GM04504 (cell line): ENCODE measurements at places on chromosomes 11 and 22.

DNA sequence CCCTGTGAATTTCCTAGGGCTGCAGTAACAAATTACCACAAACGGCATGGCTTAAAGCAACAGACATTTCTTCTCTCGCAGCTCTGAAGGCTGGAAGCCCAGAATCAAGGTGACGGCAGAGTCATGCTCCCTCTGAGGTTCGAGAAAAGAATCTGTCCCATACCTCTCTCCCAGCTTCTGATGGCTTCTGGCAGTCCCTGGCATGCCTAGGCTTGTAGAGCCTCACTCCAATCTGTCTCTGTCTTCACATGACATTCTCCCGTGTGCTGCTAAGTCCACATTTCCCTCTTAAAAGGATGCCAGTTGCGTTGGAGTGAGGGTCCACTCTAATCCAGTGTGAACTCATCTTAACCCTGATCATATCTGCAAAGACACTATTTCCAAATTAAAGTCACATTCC, 116.2 kb downstream of the NECTIN1 start:
- no peak for DNase-seq

- no peak for DNase-seq
Measured at GRCh38 chr11:134682577-134682976, 270.5 kb upstream of the B3GAT1 start.

DNA sequence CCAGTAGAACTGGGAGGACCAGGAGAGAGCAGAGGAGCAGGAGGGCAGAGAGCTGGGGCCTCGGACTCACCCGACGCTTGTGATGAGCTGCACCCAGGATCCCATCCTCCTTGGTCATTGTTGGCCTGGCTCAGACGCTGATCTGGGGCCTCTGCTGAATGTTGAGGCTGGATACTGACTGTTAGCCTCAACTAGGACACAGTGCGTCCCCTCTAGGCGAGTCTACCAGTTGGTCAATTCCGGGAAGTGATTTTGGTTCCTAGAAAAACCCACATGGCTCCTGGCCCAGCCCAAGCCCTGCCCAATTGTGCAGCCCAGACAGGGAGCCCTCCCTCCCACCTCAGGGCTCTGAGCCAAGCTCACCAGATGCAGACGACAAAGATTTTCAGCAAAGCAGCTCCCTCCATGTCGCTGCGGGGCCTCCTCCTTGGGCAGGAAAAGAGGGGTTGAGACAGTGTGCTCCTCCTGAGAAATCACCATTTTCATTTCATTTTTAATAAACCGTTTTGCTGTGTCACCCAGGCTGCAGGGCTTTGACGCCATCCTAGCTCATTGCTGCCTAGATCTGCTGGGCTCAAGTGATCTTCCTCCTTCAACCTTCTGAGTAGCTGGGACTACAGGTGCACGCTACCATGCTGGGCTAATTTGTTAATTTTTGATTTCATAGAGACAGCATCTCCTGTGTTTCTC, at the start of gene APOL4:
TSS of gene APOL4 (minus strand) at position 180 of the 690 bp plus-strand sequence. CDS start at position 105, 75 bp downstream.
- no peak for DNase-seq

- no peak for DNase-seq
Measured at GRCh38 chr11:112612250-112612849, 348.9 kb upstream of the NCAM1 start.

- DNase-seq: no peak
Measured at GRCh38 chr11:119780222-119780953, 51.4 kb upstream of the NECTIN1 start.

DNA sequence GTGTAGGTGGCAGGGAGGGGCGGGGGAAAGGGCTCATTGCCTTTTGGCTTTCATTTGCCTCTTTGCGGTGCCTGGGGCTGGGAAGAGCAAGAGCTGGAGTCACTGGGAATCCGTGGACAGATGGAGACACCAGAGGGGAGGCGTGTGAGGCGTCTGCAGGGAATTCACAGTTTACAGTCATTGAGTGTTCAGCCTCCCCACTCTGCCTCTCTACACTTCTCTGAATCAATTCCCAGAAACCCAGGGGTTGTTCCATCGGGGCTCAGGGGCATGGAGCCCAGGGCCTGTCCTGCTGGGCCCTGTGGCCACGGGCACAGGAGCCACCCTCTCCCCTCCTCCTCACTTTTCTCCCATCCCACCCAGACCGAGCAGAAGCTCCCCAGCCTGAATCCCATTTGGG, 160.5 kb upstream of the NAV2 start:
- DNase-seq: no peak

DNA sequence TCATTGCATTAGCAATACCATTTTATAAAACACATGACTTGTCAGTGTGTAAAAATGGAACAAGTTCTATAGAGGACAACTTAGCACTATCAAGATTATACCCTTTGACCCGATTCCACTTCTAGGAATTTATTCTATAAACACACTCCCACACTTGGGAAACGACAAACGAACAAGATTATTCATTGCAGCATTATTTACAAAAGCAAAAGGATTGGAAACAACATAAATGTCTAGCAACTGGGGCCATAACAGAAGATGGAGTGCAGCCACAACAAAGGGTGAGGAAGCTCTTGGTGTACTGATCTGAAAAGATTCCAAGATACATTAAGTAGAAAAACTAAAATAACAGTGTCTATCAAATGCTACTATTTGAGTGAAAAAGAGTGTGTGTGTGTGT, 2.3 kb upstream of the IRAG1 start:
- no peak for DNase-seq

GRCh38 chr11:112751772-112752171, 209.4 kb upstream of the NCAM1 start:
- DNase-seq: no peak

GRCh38 chr11:638631-639331, 1.7 kb downstream of the DRD4 start:
- DNase-seq: no peak

DNA sequence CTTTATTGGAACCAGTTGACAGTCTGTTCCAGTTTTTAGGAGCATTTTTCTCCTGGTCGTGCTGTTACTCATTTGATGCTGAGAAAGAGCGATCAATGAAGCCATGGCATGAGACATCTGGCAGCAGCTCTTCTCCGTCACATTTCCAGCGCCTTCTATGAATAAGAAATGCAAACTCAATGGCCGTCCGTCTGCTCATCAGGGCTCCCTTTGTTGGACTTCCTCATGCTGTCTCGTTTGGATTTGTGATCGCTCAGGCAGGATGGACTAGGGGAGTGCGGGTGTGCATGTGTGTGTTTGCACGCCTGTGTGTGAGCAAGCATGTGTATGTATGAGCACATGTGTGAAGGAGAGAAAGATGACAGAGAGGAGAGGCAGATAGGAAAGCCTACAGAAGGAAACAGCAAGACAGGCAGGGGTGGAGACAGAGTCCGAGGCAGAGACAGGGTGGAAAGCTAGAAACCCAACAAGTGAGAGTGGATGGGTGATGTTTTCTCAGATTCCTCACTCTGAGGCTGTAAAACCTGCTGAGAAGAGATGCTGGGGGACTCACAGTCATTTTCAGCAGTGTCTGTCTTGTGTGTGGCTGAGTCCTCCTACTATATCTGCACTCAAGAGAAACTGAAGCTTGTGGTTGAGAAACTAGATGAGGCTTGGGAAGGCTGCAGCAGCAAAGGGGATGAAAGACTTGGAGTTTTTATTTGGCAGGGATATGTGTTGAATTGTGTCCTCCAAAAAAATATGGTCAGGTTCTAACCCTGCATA, 56.0 kb upstream of the CLMP start:
- DNase-seq: no peak

DNA sequence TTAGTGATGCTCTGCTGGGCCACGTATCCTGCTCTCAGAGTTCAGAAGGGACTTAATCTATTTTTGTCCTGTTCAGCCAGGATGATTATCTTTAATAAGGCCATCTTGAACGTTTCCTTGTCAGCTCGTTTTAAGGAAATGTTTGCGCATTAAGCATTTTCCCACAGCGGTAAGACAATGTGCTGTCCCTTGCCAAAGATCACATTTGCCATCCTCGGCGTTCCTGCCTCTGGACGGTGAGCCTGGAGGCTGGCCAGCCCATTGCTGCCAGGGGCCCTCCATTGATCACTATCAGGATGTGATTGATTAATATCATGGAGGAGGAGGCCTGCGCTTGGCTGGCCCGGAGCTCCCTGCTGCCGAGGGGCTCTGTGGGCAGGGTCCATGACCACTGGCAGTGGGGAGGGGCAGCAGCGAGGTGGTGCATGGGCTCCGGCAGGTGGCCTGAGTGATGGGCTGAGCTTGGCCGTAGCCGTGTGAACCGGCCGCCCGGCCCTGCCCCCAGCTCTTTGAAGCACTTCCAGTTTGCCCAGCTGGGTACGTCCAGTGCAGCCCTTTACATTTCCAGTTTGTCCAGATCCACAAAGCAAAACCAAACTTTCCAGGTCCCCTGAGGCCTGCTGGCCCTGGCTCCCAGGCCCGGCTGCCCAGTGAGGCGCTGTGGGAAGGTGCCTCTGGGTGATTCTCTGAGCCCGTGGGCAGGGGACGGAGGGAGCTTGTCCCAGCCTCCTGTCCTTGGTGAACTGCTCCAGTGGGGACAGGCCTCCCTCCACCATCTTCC, 49.5 kb upstream of the SMIM38 start:
- no peak for DNase-seq
